ENCODE measurements at places on chromosomes 12 and 14.

DNA sequence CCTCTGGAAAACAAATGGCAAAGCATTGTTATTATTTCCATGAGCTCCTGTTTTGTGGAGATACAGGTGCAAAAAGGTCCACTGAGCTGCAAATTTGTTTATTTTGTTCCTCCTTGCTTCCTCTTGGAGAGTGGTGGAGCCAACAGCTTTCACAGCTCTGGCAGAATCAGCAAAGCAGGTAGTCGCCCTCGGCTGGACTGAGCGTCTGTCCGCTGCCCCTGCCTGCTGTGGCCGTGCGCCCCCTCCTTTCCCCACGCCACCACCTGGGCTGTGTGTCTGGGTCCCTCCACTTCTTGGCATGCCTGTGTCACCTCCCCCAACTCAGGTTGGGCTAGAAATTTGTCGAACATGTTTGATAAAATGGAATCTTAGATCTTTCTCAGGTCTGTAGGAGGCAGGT lies 188.2 kb downstream of the TSPAN9 start:
- no peak for DNase-seq

GRCh38 chr12:114406316-114406983 lies 506 bp upstream of the TBX5 start:
- no peak for DNase-seq

- no peak for DNase-seq
These were observed 261.4 kb upstream of the NPAS3 start for GRCh38 chr14:32677129-32677780.

DNA sequence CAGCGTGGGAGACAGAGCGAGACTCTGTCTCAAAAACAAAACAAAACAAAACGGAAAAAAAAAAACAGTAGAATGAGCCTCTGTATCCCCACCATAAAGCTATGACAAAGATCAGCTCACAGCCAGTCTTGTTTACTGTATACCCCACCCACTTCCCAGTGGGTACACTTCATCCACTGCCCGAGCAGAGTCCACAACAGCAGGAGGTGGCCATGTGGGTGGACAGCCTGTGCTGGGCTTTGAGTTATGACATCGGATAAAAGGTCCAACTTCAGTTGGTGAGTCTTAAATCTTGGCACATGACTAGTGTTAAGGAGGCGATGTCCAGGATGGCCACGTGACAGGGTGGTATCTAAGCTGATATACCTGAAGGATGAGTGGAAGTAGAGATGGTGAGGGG lies 34.8 kb upstream of the MAPKAPK5 start:
- peak; percentile 16 for DNase-seq

DNA sequence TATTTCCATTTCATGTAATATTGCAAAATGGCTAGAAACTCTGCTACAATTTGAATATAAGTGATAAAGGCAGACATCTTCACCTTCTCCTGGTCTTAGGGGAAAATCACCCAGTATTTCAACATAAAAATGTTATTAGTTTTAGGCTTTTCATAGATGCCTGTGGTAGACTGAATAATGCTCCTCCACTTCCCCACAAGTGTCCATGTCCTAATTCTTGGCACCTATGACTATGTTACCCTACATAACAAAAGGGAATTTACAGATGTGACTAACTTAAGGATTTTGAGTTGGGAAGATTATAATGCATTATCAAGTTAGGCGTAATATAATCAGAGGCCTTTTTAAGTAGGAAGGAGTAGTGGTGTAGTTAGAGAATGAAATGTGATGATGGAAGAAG lies 196.4 kb downstream of the TMTC3 start:
- DNase-seq, result no peak

GRCh38 chr14:77301103-77301502 lies 19.6 kb downstream of the POMT2 start:
- peak; percentile 61 for DNase-seq

GRCh38 chr12:4987076-4988046 lies 56.3 kb upstream of the KCNA5 start:
- DNase-seq, result no peak

- DNase-seq, result no peak
These were observed 1148.4 kb downstream of the VRK1 start for GRCh38 chr14:97945631-97946030.

GRCh38 chr12:51525518-51525917 lies 65.5 kb upstream of the SCN8A start:
- no peak for DNase-seq

GRCh38 chr14:70987041-70987440 lies 79.8 kb downstream of the PCNX1 start:
- DNase-seq, result no peak

- DNase-seq, result peak; percentile 54
These were observed 16.8 kb downstream of the SCFD1 start for GRCh38 chr14:30638926-30639325.

- no peak for DNase-seq
These were observed 19.8 kb downstream of the DAD1 start for GRCh38 chr14:22569106-22569736.

DNA sequence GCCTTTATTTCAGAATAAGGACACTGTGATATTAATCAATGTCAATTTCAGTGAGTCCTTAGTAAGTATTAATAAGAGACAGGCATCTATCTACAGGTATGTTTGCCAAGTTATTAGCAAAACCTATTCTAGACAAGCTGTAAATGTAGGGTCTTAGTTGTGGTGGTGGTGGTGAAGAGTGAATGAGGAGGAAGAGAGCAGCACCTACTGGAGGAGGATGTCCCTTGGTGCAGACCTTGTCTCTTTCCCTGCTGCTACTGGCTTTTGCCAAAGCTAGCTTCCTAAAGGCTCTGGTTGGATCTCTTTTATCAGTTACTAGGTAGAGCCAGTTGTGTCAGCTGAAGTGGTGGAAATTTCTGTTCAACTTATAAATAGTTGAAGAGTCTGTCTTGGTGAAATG lies 304.8 kb upstream of the ATP2B1 start:
- DNase-seq, result no peak

- DNase-seq, result no peak
These were observed 720.9 kb upstream of the TBX3 start for GRCh38 chr12:115404761-115405470.

DNA sequence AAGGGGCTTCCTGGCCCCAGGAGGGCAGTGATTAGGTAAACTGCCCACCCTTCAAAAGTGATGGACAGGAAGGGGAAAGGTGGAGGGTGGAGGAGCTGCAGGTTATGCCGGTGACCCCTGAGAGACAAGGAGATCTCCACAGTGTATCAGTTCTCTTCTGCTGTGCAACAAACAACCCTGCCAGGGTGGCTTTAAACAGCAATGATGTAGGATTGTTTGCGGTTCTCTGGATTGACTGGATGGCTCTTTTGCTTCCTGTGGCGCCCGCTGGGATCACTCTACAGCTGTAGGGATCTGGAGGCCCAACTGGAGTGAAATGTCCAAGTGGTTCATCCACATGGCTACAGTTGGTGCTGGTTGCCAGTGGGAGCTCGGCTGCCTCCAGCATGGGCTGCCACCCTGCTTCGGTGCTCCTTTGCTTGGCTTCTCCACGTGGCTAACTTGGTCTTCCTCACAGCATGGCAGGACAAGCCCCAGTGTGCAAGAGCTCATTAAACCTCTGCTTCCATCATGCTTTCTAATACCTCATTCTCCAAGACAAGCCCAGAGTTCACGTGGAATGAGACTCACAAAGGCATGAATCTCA lies 8.6 kb upstream of the ANKRD9 start:
- no peak for DNase-seq

GRCh38 chr14:69014829-69015259 lies 35.7 kb upstream of the ACTN1 start:
- no peak for DNase-seq

- no peak for DNase-seq
These were observed 86.9 kb downstream of the STAB2 start for GRCh38 chr12:103673891-103674375.

GRCh38 chr12:86683568-86684304 lies 427.5 kb upstream of the MGAT4C start:
- DNase-seq, result no peak

GRCh38 chr12:84804691-84805473 lies 107.7 kb downstream of the SLC6A15 start:
- DNase-seq, result no peak

DNA sequence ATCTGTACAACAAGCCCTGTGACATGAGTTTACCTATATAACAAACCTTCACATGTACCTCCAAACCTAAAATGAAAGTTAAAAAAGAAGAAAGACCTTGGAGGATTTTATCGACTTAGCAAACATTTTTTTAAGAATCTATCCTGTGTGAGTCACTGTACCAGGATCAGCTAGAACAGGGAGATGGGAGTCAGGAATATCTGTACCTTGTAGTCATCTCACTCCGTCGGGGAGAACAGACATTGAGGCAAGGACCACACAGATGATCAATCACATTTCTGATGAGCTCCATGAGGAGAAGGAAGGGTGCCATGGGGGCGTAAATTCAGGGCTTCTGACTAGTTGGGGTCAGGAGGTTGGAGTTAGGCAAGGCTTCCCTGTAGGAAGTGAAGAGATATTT lies 310.6 kb downstream of the VRK1 start:
- no peak for DNase-seq

- DNase-seq, result no peak
These were observed 443.4 kb downstream of the BCAT1 start for GRCh38 chr12:24505366-24506015.

Measured in lower lobe of right lung (tissue), 2 donors.